Vagina (tissue), 2 donors: ENCODE measurements at places on chromosomes 12 and 14. TPM values are rescaled to one million over a fixed set of nuclear protein-coding genes. Genes with fewer than 3 reads are reported as not detected.

DNA sequence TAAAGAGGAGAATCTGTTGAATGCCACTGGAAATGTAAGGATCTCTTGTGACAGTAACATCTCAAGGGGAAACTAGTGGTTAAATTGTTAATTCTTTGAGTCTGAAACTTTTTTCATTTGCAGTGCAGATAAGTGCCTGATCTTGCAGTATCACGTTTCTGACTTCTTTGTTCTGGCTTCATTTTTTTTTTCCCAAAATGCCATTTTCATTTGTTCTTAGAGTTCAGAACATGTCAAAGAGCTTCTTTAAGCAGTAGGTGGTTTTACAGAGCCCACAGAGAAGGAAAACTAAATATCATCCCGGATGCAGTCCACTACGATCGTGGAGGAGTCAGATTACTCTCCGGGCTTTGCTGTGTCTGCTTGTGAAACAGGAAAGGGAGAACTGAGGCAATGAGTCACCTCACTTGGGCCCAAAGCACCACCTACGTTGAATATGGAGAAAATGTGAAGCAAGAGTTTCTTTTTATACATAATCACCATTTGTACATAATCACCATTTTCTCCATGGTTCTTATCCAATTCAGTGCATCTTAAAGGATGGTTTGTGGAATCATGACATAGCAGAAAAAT lies 43.9 kb downstream of the HMGA2 start:
- H3K4me1 ChIP-seq = no peaks in the 10 kb centered on the region
- H3K27ac ChIP-seq = no peak overlapping the region
- DNase-seq = no peak
- H3K36me3 ChIP-seq = no peaks in the 10 kb centered on the region
- H3K4me3 ChIP-seq = no peak overlapping the region

- H3K27me3 ChIP-seq = peaks cover 2% of the 10 kb centered on the region
- H3K27ac ChIP-seq = no peak overlapping the region
- H3K4me3 ChIP-seq = no peak overlapping the region
- H3K36me3 ChIP-seq = no peaks in the 10 kb centered on the region
Measured at GRCh38 chr12:1836241-1836803, 16.0 kb downstream of the LRTM2 start.

DNA sequence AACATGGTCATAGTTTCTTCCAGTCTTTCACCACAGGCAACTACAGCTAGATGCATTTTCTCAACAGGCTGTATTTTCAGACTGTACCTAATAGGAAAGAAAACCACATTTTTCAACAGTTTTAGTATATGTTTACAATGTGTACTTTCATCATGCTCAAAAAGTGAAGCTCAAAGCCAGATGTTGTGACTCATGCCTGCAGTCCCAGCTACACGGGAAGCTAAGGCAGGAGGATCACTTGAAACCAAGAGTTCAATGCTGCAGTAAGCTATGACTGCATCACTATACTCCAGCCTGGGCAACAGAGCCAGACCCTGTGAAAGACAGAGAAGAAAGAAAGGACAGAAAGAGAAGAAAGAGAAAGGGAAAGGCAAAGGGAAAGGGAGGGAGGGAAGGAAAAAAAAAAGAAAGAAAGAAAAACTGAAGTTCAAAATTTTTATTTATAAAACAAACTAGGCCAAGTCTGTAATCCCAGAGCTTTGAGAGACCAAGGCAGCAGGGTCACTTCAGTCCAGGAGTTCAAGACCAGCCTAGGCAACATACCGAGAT lies 25.5 kb downstream of the GXYLT1 start:
- no peaks in the 10 kb centered on the region for H3K36me3 ChIP-seq
- no peaks in the 10 kb centered on the region for H3K4me1 ChIP-seq
- DNase-seq = no peak
- no peak overlapping the region for H3K27ac ChIP-seq
- H3K27me3 ChIP-seq = no peaks in the 10 kb centered on the region

Gene C12orf50
- total RNA-seq = not detected

Gene AVPR1A
- 9.8 TPM for total RNA-seq
